GM12864 (cell line): ENCODE measurements at places on chromosomes 4 and X.

DNA sequence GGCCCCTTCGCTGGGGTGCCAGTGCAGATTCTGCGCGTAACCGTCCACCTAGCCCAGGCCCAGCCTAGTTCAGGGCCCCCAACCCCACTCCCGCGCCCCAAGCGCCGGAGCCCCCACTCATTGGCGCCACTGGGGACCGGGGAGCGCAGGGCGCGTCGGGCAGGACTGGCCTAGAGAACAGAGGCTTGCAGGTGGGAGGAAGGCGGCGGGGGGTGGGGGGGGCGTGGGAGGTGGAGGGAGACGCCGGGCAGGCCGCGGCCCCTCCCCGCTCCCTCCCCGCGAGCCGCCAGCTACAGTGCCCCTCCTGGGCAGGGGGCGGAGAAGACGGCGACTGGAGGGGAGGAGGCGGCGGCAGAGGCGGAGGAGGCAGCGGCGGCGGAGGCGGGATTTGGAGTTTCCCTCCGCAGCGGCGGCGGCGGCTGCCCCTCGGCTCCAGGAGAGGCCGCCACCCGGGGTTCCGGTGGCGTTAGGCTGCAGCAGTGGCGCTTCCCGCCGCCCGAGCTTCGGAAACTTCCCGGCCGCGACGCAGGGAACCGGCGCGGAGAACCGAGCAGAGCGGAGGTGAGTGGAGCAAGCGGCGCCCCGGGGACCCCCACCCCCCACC lies 4.8 kb upstream of the DUSP9 start:
- no peak for DNase-seq

DNA sequence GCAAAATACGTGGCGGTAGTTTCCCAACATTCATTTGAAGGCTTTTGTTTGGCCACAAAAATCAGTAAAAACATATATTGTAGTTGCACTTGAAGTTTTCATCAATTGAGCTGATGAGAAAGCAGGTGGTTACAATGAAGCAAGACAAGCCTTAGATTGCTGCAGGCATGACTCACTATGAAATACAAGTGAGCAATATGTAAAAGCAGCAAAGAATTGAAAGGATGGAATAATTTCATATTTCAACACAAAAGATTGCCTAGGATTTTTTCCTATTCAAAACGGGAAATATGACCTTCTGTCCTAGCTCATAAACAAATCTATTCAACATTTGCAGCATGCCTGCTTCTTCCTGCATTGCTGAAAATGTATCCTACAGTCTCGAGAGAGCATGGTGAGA lies 190.9 kb upstream of the BANK1 start:
- DNase-seq: no peak

- DNase-seq: no peak
These were observed 42.7 kb upstream of the ZCCHC12 start for GRCh38 chrX:118780911-118781310.

GRCh38 chrX:45850775-45851433 lies 650.2 kb upstream of the DIPK2B start:
- DNase-seq: no peak

GRCh38 chrX:18278449-18278848 lies 57.8 kb upstream of the BEND2 start:
- DNase-seq: no peak

DNA sequence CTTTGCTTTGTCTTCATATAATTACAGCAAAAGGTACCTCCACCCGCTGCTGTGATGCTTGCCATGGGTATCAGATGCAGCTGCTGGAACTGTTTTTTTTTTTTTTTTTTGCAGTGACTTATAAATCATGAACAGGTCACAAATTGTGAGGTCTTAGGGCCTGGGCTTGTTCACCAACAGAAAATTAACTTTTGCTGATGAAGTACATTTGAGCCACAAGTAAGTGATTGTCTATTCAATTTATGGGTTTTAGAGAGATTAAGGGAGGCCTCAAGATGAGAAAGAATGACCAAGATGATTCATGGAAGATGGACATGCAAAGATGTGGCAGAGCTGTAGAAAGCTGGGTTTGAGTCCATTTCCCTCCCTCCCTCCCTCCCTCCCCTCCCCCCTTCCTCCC lies 18.0 kb upstream of the GBA3 start:
- DNase-seq: no peak

- no peak for DNase-seq
These were observed 23.1 kb downstream of the AFF2 start for GRCh38 chrX:148523303-148524080.

GRCh38 chr4:73275318-73275654 lies 16.7 kb upstream of the ANKRD17 start:
- DNase-seq: no peak

DNA sequence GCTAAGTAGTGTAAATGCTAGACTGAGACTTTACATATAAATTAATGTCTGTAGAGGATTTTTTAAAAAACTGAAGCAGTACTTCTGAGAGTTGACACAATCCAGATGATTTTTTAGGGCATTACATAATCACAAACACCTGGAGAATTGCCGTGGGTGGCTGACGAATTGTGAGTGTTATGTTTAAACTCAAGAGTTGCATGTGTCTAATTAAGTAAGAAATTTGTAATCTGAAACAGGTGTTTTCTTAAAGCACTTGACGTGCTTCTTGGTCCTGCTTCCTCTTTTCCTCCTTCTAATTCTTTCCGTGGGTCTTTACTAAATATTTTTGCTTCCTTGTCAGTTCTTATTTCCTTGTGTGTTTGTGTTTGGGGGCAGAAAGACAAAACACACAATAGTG lies 27.8 kb downstream of the PIR start:
- no peak for DNase-seq

- no peak for DNase-seq
These were observed 10.4 kb downstream of the FRG2 start for GRCh38 chr4:190016369-190017289.

DNA sequence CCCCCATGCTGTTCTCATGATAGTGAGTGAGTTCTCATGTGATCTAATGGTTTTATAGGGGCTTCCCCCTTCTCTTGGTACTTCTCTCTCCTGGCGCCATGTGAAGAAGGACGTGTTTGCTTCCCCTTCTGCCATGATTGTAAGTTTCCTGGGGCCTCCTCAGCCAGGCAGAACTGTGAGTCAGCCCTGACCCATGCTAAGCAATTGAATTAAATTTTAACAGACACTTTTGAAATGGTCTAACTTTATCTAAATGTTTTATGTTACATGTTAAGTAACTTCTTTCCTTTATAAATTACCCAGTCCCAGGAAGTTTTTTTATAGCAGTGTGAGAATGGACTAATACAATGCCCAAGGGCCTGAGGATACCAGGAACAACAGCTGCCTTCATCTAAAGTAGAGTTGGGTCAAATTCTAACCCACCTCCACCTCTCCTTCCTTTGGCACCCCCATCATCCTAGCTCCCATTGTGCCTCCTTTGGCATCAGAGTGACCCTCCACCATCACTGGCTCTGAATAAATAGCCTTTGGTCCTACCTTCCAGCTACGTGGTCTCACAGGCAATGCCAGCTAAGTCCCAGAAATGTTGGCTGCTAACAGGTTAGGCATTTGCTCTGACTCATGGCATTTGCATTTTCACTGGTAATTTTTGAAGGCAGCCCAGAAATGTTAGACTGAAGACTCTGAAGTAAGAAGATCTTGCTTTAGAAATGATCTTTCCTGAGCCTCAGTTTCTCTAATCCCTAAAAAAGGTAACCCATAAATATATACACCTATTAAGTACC lies 182.1 kb downstream of the MOSPD2 start:
- no peak for DNase-seq

DNA sequence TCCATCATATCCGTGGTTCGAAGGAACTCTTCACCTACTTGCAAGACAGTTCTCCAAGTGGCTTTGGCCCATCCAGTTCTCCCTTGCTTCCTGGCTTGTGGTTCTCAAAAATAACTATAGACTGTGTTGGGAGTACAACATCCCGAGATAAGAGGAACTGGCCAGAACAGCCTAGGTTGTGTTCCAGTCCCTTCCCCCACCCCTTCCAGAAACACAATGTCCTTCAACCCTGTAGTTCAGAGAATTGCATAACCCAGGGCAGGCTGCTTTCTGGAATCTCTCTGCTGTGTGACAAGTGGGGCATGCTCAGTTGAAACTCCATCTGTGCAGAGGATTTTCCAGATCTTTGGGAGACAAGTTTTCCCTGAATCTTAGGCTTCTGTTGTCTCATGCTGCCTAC lies 206.5 kb downstream of the PCDH10 start:
- DNase-seq: no peak

DNA sequence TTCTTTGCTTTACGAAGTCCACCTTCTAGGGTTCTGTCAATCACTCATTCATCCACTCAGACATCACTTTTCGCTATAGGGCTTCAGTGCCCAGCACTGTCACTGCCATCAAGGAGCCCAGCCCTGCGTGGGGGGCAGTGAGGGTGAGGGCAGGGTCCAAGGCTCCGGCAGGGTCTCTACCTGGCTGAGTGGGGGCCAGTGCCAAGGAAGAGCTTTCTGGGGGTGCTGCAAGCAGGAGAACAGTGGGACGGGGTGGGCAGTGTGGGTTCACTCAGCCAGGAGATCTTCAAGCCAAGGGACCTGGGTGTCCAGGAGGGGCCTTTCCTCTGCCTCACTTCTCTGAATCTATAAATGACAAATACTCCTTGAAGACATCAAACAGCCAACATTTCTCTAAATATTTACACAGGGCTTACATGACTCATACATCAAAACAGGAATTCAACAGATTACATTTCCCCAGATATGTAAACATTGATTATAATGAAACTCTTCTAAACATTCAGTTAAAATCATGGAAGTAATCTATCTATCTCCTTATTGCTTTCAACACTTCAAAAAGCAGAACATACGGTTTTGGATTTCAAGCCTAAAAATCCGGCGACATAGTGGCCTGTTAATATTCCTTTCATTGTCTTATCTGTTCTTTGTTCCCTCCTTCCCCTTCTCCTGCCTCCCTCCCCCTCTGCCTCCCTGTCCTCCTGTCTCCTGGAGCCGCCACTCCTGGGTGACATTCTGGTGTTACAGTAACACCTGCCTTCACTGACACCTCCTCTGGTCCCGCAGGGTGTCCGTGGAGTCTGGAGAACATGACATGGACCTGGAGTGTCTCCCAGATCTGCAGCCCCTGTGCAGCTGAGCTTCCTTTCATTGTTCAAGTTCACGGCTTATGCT lies 94.4 kb upstream of the ADRA2C start:
- DNase-seq: no peak

GRCh38 chrX:20514358-20514757 lies 247.6 kb upstream of the RPS6KA3 start:
- DNase-seq: no peak

DNA sequence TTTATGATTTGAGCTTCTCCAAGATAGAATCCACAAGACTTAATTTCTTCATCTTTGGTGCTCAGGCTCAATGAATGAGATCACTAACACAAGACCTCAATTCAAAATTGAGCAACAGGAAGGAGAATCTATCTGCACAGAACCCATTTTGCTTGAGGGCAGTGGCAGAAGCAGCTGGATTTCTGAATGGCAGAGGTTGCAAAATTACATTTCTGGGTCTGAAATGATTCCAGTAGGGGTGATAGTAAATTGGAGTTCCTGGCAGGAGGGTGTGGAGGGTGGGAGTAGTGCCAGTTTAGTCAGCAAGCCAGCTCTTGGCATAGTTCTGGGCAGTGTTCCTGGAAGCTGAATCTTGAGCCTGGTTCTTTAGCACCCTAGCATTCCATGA lies 281.1 kb downstream of the SLC7A11 start:
- no peak for DNase-seq

DNA sequence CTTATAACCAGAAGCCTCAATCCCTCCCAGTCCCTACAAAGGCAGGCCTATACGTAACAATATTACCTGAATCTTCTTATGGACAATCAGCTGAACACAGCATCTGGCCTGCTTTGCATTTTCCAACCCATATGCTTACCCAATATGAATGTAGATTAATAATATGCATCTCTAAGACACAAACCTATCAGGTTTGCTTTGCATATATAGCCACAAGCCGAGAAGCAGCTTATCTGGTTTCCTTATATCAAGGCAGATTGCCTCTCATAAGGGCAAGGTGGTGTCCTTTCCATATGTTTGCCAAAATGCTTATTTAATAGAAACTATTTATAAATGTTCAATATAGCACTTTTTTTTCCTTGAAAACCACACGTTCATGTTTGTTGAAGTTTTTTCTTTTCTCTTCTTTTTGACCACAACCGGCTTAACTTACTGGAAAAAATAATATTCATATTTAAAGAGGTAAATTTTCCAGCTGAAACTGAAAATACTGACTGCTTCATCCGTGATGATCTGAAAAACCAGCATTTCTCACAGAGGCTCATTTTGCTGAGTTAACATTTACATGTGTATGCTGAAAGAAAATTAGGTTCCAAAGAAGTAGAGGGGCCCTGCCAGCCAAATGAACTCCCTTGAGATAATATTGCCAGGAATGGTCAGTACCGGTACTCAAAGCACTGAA lies 3.8 kb downstream of the IL21 start:
- no peak for DNase-seq

DNA sequence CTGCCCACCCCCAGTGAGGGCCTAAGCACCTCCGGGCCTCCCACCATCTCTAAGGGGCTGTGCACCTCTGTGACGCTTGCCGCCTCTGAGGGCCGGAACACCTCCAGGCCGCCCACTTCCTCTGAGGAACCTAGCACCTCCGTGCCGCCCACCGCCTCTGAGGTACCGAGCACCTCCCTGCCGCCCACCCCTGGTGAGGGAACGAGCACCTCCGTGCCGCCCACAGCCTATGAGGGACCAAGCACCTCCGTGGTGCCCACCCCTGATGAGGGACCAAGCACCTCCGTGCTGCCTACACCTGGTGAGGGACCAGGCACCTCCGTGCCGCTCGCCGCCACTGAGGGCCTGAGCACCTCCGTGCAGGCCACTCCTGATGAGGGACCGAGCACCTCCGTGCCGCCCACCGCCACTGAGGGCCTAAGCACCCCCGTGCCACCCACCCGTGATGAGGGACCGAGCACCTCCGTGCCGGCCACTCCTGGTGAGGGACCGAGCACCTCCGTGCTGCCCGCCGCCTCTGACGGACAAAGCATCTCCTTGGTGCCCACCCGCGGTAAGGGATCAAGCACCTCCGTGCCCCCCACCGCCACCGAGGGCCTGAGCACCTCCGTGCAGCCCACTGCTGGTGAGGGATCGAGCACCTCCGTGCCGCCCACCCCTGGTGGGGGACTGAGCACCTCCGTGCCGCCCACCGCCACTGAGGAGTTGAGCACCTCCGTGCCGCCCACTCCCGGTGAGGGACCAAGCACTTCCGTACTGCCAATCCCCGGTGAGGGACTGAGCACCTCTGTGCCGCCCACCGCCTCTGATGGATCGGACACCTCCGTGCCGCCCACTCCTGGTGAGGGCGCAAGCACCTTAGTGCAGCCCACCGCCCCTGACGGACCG lies 977 bp downstream of the MAGEE1 start:
- no peak for DNase-seq

- no peak for DNase-seq
These were observed 7.3 kb upstream of the OPN1LW start for GRCh38 chrX:154136627-154137161.

DNA sequence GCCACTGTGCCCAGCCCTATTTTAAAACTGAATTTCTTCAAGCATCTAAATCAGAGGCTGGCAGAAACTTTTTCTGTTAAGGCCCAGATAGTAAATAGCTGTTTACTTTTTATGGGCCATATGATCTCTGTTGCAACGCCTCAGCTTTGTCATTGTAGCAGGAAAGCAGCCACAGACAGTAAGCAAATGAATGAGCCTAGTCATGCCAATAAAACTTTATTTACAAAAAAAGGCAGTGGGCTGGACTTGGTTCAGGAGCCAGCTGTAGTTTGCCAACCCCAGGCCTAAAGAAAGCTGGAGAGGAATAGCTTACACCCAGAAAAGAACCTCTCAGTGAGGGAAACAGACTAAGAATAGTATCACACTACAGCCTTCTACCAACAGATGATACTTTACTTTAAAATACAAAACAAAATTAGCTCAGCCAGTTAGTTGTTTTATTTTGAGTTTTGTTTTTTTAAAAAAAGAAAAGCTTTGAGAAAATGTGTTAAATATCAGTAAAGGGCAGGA lies 25.5 kb downstream of the CHST7 start:
- DNase-seq: no peak

GRCh38 chr4:26557164-26557563 lies 26.7 kb upstream of the TBC1D19 start:
- no peak for DNase-seq
